ENCODE measurements at places on chromosomes 12 and 14.

GRCh38 chr12:20601668-20602280 is 93.4 kb upstream of the SLCO1C1 start:
- DNase-seq: peak; percentile 13

- DNase-seq: no peak
Observed at GRCh38 chr14:54692284-54692772, 125.4 kb downstream of the SAMD4A start.

- no peak for DNase-seq
Observed at GRCh38 chr14:21308132-21308478, 28.2 kb downstream of the RPGRIP1 start.

- DNase-seq: no peak
Observed at GRCh38 chr12:94458877-94459727, 565 bp downstream of the CEP83 start.

- no peak for DNase-seq
Observed at GRCh38 chr14:96088911-96089310, 49.7 kb downstream of the C14orf132 start.

- no peak for DNase-seq
Observed at GRCh38 chr12:48991247-48992050, 7.7 kb downstream of the DDN start.

GRCh38 chr12:78964521-78964920 is 99.9 kb downstream of the SYT1 start:
- no peak for DNase-seq

DNA sequence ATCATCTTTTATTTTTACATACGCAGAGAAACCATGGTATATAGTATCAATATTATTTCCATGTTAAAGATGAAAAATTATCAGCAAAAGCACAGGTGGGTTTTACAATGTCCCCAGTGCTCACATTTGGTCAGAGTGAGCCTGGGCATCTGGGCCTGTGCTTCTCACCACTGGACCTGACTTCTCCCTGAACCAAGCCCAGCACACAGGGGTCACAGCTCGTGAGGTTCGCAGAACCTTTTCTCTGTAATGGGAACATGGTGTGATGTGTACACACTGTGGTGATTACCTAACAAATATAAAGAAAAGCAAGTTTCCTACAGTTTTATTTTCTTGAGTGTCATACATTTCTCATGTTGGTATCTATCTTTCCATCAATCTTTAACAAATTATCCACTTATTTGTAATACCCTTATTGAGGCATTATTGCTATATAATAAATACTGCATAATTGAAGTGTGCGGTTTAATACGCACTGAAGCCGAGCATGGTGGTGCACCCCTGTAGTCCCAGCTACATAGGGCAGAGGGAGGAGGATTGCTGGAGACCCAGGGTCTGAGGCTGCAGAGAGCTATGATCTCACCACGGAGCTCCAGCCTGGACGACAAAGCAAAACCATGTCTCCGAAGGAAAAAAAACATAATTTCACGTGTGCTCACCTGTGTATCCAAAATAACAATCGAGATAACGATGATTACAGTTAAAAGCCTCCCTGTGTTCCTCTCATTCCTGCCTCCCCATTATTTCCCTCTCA is 743.2 kb downstream of the TMEM121 start:
- DNase-seq: no peak

- no peak for DNase-seq
Observed at GRCh38 chr14:71728386-71728785, 203.8 kb upstream of the RGS6 start.

All from NCI-H1092 (cell line).